Hindlimb muscle (tissue), 1 donor: ENCODE measurements at places on chromosomes 6 and 20.

GRCh38 chr6:100626721-100627120, 162.0 kb upstream of the SIM1 start:
- no peak for DNase-seq

- DNase-seq, result no peak
Observed at GRCh38 chr20:20293141-20293540, 74.8 kb upstream of the INSM1 start.

- no peak for DNase-seq
Observed at GRCh38 chr20:62160253-62160652, 16.7 kb downstream of the SS18L1 start.

- DNase-seq, result no peak
Observed at GRCh38 chr6:108716801-108717791, 131.1 kb upstream of the ARMC2 start.

GRCh38 chr20:49845060-49845459, 32.4 kb downstream of the SLC9A8 start:
- DNase-seq, result no peak
